NAMALWA (cell line): ENCODE measurements at places on chromosomes 7 and 10.
A peak's percentile ranks its signal among the peaks of the same experiment; 100 is the strongest.

DNA sequence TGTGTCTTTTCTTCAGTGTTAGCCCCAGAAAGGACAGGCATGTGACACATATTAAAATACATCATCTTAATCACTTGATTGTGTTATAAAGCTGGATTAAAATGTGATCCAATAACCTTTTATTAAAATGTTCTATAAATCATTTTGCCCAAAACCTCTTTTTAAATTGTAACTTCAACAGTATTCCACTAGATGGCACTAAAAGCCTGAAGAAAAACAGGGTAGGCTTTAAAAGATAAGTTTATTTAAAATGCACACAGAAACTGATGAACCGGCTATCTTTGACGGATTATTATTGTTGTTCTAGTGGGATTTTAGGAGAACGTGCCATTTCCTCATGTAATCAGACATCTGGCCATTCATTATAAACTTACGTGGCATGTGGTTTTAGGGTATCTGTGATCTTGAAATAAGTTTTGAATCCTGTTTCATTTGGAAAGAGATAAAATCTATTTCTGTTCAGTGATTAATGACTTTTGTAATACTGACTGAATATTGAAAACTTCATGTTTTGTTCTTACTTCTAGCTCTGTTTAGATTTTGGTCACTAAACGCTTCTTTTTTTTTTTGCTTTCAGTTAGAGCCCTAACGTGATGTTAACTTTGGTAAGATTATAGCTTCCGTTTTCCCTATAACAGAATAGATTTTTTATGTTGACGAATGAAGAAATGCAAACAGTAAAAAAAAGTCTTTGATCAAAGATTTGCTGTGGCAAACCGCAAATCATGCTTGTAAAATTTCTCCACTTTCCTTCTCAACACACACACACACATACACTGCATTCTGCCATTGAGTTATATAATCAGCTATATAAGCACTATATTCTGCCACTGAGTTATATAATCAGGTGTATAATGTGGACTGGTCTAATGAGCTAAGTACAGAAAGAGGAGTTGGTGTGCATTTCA is 13.6 kb downstream of the VPS50 start:
- peak; percentile 71 for DNase-seq

DNA sequence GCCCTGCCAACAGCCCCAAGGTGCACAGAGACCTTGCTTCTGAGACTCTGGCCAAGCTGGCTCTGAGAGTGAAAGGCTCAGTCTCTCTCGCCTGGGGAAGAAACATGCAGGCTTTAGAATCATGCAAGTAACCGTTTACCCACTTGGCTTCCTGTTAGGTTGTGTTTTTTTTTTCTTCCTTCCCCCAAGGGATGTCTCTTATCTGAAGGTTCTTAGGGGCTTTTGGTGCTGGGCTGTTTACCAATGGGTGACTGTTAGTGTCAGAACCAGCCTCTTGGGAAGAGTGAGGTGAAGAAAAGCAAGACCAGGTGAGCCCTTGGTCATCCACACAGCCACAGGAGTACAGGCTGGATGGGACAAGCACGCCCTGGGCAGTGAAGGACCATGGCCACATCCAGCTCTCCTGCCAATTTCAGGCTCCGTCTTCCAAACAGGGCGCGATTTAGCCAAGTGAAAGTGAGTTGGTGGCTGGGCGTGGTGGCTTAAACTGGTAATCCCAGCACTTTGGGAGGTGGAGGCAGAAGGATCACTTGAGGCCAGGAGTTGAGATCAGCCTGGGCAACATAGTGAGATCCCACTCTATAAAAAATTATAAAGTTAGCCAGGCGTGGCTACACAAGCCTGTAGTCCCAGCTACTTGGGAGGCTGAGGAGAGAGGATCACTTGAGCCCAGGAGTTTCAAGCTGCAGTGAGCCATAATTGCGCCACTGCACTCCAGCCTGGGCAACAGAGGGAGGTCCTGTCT is 76.3 kb upstream of the CUX1 start:
- DNase-seq, result peak; percentile 92

DNA sequence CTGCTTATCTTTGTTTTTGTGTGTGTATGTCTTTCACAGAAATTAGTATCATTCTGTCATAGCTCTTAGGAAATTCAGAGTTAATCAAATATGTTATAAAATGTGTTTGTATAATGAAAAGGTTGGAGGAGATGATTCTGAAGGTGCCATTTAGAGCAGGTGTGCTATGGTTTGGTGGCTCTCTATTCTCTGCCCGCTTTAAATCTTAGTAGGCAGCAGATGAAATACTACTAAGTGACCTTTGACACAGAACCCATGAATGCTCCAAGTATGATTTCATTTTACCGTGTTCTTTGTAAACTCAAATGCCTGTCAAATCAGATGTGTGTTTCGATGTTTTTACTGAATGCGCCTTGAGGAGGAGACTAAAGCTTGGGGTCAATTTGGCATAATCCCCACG is 24.5 kb downstream of the ZEB1 start:
- DNase-seq, result no peak

DNA sequence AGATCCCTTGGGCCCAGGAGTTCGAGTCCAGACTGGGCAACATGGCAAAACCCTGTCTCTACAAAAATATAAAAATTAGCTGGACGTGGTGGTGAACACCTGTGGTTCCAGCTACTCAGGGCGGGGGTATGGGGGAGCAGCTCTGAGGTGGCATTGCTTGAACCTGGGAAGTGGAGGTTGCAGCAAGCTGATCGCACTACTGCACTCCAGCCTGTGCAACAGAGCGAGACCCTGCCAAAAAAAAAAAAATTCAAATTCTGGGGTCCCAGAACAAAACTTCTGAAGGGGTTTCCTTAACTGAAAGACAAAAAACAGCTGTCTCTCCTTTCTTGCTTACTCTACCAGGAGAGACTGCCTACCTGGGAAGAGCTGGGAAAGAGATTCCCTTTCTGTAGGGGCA is 27.0 kb downstream of the DNMBP start:
- DNase-seq, result peak; percentile 64

DNA sequence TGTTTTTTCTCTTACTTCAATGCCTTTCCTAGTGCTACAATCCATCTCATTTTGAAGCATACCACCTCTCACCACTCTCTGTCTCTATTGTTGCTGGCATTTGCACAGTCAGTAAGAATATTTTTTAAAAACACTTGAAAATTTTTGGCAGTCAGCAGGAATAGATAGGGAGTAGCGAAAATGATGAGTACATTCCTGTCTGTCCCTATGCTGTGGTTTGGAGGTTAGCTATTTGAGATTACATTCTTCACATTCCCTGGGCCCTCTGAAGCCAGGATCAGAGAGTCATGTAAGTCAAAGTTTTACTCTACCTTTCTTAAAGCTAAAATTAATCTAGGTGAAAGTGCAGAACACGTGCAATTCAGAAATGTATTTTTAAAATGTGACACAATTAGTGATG is 53.0 kb upstream of the MAGI2 start:
- DNase-seq, result no peak

GRCh38 chr10:129758207-129759021 is 205.7 kb downstream of the EBF3 start:
- DNase-seq, result no peak

- DNase-seq, result no peak
Measured at GRCh38 chr10:81498011-81498551, 376.9 kb upstream of the NRG3 start.

- DNase-seq, result peak; percentile 13
Measured at GRCh38 chr7:71925663-71926062, 486.5 kb downstream of the CALN1 start.

DNA sequence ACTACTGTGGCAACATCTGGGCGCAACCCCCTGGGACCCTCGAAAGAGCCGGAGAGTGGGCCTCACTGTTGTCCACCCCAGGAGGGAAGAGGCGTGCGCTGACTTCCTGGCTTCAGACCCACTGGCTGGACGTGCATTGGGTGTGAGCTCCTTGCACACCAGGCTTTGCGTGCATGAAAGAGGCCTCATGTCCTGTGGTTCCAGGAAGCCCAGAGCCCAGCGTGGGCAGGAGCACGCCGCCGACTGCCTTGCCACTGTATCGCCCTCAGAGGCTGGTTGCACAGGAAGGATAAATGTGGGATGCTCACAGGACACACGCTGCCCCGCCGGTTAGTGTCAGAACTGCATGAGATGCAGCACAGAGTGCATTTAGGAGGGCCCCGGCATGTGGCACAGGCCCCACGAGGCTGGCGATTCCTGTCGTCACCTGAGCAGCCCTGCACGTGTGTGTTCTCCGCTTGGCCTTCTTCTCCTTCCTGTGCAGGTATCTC is 8.5 kb upstream of the JAKMIP3 start:
- DNase-seq, result no peak

DNA sequence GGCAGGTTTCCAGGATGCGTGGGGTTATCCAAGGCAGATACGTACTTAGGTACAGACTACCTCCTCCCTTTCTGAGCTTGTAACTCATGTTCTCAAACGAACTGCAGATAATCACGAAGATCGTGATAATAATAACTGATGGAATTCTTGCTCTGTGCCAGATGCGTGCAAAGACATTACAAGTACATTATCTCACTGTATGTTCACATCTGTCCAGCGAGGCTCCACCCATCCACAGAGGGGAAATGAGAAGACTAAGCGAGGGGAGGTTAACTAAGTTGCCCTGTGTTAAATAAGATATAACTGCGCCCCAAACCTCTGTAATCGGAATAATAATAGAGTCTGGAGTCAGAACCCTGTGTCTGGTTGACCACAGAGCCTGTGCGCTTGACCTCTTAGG is 1.9 kb downstream of the GALNT17 start:
- DNase-seq, result no peak

- peak; percentile 42 for DNase-seq
Measured at GRCh38 chr7:76257973-76258372, 44.5 kb upstream of the HSPB1 start.

- DNase-seq, result no peak
Measured at GRCh38 chr10:13959443-13960359, 371.0 kb downstream of the FRMD4A start.

DNA sequence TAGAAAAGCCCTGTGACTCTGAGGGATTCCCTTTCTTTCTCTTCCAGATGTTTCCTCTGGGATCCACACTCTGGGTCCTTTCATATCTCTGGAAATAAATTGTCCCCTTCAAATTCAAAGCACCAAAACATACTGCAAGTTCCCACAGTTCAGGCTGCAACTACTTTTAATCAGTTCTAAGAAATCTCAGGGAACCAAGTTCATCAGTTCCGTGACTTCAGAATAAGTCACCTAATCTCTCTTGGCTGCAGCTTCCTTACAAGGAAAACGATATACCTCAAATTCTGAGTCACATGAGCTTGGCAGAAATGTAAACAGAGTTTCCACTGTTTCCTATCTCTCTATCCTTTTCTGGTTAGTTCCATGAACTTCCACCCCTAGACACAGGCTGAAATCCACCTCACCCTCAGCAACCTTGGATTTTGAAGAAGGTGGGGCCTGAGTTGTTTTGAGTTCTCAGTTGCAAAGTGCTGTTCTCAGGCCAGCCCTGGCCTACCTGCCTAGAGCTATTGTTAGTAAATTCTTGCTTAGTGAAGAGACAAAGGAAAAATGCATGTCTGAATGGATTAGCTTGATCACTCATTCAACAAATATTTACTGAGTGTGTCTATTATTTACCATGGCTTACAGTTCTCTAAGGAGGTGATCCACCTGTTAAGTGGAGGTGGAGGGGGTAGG is 59.3 kb upstream of the IL6 start:
- DNase-seq, result no peak

- DNase-seq, result no peak
Measured at GRCh38 chr7:112149734-112150133, 56.5 kb downstream of the DOCK4 start.

DNA sequence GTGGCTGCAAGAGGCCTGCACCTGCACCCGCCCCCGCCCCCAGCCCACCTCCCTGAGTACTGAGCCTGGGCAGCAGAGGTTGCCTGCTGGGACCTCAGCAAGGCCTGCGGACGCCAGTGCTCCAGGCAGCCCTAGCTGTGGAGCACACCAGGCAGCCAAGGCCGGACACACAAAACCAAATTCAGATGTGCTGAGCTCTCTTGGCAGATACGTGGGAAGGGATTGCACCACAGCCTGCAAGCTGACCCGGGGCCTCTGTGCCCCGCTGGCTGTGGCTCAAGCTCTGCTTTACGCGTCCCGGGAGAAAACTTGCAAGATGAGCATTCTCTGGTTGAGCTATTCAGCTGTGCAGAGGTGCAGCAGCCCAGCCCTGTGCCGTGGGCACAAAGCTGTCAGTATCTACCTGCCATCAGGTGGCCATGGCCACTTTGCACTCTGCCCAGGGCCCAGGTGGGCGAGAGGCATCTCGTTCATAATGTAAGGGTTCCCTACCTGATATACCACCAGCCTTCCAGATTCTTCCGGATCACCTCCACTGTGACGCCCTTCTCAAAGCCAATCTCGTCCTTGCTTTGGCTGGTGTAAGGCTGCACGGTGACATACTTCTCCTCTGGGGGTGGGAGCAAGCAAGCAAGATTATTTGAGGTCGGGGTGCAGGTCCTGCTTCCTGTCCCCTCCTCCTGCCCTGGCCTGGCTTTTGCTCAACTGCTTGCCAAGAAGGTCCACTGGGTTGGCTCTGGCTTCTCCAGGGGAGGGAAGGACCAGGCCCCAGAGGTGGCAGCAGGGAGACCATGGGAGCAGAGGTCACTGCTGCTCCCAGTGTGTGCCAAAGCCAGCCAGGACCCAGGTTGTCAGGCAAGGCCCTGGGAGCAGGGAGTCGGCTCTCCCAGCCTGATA is 123.4 kb downstream of the NEURL1 start:
- no peak for DNase-seq

- no peak for DNase-seq
Measured at GRCh38 chr10:33556620-33557019, 222.2 kb upstream of the NRP1 start.

DNA sequence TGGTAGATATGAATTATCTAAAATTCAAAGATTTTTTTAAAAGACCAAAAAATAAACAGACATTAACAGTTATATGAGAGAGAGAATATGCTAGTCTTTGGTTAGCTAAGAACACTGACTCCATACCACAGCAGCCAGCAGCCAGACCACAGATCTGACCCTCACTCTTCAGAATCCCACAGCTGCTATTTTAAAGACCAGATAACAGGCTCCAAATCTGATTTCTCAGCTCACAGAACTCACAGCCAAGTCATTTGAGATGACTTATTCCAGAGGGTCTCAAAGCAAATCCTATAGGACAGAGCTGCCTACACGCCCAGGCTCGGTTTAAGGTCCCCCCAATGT is 20.4 kb downstream of the NUDCD3 start:
- no peak for DNase-seq

DNA sequence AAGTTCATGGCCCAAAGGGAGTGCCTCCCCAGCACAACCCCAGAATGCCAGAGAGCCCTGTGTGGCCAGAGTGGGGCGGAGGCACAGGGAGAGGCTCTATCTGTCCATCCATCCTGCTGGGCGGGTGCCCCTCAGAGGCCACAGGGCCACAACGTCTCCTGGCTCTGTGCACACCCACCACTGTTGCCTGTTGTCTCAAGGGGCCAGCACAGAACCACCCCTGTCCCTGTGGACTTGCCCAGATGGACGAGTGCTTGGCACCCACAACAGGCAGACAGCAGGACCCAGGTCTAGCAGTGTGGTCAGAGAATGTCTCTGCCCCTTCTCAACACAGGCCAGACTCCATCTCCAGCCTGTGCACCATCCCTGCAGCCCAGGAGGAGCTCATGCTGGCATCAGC is 92.8 kb downstream of the PAXIP1 start:
- DNase-seq, result no peak

DNA sequence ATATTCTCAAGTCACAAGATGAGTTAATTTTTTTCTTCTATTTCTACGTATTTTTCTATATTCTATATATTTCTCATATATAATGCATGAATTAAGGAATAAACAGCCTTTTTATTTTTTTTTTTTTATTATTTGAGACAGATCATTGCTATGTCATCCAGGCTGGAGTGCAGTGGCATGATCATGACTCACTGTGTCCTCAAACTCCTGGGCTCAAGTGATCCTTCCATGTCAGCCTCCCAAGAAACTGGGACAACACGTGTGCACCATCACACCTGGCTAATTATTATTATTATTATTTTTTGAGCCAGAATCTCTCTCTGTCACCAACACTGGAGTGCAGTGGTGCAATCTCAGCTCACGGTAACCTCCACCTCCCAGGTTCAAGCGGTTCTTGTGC is 1.5 kb downstream of the CLDN12 start:
- no peak for DNase-seq
